ENCODE measurements at places on chromosomes 16 and 17.

DNA sequence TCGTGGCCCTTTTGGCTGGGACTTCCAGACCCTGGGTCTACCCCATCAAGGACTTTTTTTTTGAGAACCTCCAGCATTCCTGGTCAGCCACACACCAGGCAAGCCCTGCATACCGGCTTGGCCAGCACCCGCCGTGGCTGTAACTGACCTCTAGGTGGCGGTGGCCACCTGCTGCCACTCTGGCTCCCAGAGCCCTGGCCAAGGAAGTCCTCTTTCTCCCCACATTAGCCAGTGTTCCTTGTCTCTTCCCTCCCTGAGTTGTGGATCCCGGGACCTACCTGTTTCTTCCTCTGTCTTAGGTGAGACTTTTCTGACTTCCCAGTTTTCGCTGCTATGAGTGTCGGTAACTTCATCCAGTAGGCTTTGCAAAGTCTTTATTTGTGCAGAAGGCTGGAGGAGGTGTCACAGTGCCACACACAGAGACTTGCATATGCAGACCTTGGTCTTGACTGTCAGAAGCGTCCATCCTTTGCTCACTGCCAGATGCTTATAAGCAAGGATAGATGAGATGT lies 348.3 kb downstream of the CPPED1 start:
- DNase-seq: peak; percentile 63

- no peak for DNase-seq
These were observed 106.2 kb downstream of the GRIN2A start for GRCh38 chr16:10076037-10076436.

GRCh38 chr17:45871718-45872117 lies 22.6 kb upstream of the MAPT start:
- DNase-seq: no peak

- DNase-seq: no peak
These were observed 101.2 kb downstream of the KCNJ2 start for GRCh38 chr17:70270554-70270953.

DNA sequence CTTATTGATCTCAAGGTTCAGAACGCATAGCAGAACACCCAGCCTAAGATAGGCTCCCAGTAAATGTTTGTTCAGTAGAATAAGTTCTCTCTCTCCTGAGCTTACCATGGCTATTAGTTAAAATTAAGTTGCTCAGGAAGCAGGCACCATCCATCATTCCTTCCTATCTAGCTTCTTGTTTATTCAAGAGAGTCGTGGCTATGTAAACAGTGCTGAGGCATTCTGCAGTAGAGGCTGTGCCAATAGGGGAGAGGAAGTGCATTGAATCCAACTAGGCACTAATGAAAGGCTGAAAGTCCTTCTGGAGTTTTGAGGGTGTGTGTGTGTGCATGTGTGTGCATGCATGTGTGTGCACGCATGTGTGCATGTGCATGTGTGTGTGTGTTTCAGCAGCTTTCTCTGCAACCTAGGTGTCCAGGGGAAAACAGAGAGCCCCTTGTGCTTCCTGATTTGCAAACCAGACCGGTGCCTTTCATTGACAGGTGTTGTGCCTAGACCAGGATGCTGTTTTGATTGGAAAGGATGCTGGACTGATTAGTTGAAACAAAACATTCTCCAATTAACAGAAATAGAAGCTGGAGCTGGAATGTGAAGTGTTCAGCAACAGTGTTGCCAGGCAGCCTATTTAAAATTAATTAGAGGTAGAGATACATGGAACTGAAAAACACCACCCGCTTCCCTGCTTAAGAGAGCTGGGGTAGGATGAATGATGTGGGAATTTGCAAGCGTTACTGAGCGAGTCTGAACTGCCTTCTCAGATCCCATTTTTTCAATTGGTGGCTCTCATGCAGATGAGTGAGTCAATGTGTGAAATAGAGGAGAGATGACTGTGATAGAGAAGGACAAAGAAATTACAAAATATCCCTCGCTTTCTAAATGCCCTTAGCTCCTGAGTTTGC lies 103.3 kb upstream of the CLEC3A start:
- no peak for DNase-seq

DNA sequence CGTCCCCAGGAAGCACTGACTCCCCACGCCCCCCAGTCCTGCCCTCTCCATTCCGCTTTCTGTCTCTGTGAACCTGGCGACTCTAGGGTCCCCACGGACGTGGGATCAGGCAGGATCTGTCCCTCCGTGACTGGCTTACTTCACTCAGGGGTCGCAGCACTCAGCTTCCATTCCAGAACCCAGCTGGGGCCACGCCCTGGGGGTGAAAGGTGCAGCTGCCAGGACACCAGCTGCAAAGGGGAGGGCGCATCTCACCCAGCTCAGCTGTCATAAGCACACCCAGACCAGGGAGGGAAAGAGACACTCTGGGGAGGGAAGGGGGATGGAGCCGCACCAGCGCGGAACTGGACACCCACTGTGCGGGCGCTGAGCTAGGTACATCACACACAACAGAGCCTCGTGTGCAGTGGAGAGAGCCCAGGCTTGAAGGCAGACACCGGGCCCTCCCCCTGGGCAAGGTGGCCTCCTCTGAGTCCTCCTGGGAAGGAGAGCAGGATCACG lies 18.5 kb upstream of the HEXD start:
- DNase-seq: no peak

GRCh38 chr17:45429339-45430005 lies 3.2 kb downstream of the ARHGAP27 start:
- no peak for DNase-seq

DNA sequence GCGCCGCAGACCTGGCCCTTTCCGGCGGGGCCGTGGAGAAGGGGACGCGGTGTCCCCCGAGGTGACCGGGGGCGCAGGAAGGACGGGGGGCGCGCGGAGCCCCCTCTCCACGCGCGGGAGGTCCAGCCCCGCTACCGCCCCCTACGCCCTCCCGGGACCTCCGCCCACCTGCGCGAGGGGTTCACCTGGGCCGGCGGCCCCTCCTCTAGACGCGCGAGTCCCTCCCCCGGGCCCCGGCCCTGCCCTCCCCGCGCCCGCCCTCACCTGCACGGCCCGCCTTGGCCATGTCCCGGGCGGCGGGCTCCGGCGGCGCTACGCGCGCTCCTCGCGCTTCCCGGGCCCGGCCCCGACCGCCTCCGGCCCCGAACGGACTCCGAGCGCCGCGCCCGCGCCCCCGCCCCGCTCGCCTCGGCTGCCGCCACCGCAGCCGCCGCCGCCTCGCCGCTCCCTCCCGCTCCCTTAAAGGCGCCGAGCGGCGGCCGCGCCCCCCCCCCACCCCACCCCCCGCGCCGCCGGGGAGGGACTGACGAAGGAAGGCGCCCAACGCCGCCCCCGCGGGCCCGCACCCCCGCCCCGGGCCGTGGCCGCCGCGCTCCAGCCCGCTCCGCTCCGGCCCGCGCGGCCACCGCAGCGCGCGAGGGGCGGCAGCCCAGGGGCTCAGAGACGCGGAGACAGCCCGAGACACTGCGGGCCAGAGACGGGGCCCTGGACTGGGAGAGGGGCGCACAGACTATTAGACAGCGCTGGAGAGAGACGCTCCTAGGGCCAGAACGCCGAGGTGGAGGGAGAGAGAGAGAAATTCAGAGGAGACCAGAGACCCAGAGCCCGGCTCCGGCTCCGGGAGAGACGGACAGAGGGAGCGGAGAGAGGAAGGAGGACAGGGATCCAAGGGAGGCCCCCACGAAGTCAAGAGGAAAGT lies at the start of gene PITPNM3:
TSS of gene PITPNM3 (minus strand) at position 435 of the 919 bp plus-strand sequence. CDS start at position 286, 149 bp downstream.
- DNase-seq: peak; percentile 28

DNA sequence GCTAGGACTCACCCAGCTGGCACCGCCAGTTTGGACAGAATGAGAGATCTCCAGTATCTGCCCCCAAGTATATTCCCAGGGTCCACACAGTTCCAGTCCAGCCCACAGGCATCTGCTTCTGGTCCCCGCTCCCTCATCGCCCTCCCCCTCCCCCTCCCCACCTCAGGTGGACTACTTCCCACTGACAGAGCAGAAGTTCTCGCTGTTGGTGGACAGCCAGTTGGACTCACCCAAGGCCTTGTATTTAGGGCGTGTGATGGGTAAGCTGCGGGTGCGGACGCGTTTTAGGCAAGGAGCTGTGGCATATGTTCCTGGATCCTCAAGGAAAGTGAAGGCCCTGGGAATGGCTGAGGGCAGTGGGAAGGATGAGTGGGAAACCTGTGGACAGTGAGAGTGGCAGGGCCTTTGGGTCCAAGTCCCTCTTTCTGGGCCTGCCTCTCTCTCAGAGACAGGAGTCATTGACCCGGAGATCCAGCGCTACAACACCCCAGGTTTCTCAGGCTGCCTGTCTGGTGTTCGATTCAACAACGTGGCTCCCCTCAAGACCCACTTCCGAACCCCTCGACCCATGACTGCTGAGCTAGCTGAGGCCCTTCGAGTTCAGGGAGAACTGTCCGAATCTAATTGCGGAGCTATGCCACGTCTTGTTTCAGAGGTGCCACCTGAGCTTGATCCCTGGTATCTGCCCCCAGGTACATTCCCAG lies 14.9 kb downstream of the CNTNAP1 start:
- no peak for DNase-seq

DNA sequence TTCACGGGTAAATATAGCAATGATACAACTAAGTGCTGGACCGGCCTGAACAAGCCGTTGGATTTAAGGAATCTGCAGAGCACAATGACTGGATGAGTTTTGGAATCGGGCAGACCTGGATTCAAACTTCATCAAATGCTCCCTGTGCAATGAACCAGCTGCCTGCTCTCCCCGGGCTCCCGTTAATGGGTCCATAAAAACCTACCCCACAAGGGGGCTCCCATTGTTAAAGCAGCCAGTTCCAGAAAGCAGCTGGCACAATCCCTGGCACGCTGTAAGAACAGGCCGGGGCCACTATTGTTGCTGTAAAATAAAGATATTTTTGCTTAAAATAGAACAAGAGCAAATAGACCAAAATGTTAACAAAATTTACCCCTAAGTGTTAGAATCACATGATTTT lies 131.9 kb downstream of the C16orf95 start:
- DNase-seq: no peak

DNA sequence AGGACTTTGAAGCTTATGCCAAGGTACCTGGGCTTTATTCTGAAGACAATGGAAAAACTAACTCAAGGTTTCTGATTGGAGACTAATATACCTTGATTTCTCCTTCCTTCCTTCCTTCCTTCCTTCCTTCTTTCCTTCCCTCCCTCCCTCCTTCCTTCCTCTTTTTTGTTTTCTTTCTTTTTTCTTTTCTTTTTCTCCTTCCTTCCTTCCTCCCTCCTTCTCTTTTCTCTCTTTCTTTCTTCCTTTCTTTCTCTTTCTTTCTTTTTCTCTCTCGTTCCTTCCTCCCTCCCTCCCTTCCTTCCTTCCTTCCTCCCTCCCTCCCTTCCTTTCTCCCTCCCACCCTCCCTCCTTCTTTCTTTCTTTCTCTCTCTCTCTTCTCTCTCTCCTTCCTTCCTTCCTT lies 98.6 kb upstream of the AXIN2 start:
- no peak for DNase-seq

- no peak for DNase-seq
These were observed 170.8 kb upstream of the ASIC2 start for GRCh38 chr17:33463887-33464286.

GRCh38 chr17:55661256-55661758 lies 61.4 kb downstream of the TMEM100 start:
- no peak for DNase-seq

DNA sequence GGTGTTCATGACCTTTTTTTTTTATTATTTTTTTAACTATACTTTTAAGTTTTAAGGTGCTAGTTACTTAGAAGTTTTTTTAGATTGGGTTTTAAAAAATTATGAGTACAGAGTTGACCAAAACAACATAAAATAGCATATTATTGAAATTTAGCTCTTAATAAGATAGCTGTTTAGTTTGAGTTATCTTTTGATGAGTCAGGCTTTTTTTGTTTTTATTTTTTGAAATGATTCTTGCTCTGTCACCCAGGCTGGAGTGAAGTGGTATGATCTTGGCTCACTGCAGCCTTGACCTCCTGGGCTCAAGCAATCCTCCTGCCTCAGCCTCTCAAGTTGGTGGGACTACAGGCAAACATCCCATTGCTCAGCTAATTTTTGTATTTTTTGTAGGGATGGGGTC lies 13.6 kb downstream of the ZNF750 start:
- DNase-seq: no peak

DNA sequence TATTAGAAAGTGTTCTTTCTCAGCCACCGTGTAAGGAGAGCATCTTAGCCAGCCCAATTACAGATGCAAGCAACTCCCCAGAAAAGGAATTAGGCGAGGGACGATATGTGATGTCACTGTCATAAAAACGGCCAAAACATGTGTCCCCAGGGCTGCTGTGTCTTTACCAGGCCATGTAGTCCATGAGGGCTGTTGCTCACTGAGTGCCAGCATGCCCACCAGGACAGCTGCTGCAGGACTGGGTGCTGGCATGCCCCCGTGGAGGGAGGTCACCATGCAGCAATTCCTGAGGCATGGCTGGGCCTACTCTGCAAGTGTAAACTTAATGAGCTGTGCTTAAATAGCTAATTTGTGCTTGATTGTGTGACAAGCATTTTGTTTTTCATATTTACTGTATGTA lies 156.9 kb downstream of the LGALS9B start:
- no peak for DNase-seq

- no peak for DNase-seq
These were observed 105.2 kb downstream of the PRKCB start for GRCh38 chr16:23941025-23941424.

DNA sequence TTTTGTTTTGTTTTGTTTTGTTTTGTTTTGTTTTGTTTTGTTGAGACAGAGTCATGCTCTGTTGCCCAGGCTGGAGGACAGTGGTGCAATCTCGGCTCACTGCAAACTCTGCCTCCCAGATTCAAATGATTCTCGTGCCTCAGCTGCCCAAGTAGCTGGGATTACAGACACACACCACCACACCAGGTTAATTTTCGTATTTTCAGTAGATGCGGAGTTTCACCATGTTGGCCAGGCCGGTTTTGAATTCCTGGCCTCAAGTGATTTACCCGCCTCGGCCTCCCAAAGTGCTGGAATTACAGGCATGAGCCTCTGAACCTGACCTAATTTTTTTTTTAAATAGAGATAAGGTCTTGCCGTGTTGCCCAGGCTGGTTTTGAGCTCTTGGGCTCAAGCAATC lies 46.5 kb downstream of the CACNG3 start:
- DNase-seq: no peak

DNA sequence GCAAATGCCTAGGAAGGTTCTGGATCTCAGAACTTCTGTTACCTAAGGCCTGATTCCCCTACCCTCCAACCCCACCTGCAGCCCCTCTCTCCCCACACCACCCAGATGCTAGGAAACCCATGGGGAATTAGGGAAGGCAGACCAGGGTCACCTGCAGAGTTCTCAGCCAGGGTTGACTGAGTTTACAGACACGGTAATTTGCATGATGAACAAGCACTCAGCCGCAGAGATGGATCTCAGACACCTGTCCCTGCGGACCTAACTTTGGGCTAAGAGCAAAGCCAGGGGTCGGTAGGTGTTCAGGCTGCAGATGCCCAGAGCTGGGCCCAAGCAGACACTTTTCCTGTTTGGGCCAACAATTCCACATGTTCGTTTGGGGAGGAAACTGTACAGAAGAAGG lies 2.9 kb downstream of the ABI3 start:
- no peak for DNase-seq

GRCh38 chr17:71099003-71099714 lies 929.8 kb downstream of the KCNJ2 start:
- no peak for DNase-seq

DNA sequence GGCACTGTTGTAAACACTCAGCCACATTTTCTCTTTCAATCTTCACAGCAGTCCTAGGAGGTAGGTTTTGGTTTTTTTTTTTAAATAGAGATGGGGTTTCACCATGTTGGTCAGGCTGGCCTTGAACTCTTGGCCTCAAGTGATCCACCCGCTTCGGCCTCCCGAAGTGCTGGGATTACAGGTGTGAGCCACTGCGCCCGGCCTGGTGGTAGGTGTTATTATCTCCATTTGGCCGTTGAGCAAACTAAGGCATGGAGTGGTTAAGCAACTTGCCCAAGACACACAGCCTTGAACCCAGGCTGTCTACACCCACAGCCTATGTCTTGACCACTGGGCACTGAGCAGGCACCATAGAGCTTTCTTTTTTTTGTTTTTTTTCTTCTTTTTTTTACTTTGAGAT lies 8.6 kb downstream of the SGCA start:
- no peak for DNase-seq

All from NCI-H1105 treated with DMSO at 0.1 percent for 48 hours (cell line).